Liver (tissue), 10 donors: ENCODE measurements at places on chromosomes 3 and 15. TPM values are rescaled to one million over a fixed set of nuclear protein-coding genes. Genes with fewer than 3 reads are reported as not detected.

- peaks cover 6% of the 10 kb centered on the region for H3K4me1 ChIP-seq
- no peak overlapping the region for H3K27ac ChIP-seq
- no peak for DNase-seq
- H3K27me3 ChIP-seq = no peaks in the 10 kb centered on the region
These were observed 419.7 kb downstream of the ZNF385D start for GRCh38 chr3:21331321-21331720.

DNA sequence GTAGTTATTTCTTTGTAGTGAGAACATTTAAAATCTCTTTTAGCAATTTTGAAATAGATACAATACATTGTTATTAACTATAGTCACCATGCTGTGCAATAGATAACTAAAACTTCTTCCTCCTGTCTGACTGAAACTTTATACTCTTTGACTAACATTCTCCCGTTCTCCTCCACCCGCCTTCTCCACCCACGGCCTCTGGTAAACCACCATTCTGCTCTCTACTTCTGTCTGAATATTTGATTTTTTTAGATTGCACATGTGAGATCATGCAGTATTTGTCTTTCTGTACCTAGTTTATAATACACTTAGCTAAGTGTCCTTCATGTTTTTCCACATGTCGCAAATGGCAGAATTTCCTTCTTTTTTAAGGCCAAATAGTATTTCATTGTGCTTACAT lies 72.8 kb upstream of the RBM5 start:
- no peak overlapping the region for H3K27ac ChIP-seq
- H3K27me3 ChIP-seq = no peaks in the 10 kb centered on the region
- peaks cover 3% of the 10 kb centered on the region for H3K36me3 ChIP-seq

GRCh38 chr3:54785976-54786375 lies 141.9 kb downstream of the LRTM1 start:
- peaks cover 4% of the 10 kb centered on the region for H3K27me3 ChIP-seq
- no peak for DNase-seq
- H3K4me1 ChIP-seq = no peaks in the 10 kb centered on the region
- H3K27ac ChIP-seq = no peak overlapping the region
- H3K4me3 ChIP-seq = no peak overlapping the region

GRCh38 chr3:132317229-132317948 lies at the start of gene ACP3:
Gene ACP3 (plus strand): TSS chr3:132317407. CDS start chr3:132317457, 50 bp downstream.
- no peak within 1 kb of the TSS for H3K4me3 ChIP-seq
- no peak within 1 kb of the TSS for H3K27ac ChIP-seq
- no peaks in the 10 kb centered on the region for H3K36me3 ChIP-seq
- H3K27me3 ChIP-seq = no peaks in the 10 kb centered on the region
- no peak for DNase-seq

GRCh38 chr3:29083676-29084075 lies 197.2 kb upstream of the RBMS3 start:
- H3K4me3 ChIP-seq = no peak overlapping the region
- H3K4me1 ChIP-seq = no peaks in the 10 kb centered on the region
- no peaks in the 10 kb centered on the region for H3K27me3 ChIP-seq

DNA sequence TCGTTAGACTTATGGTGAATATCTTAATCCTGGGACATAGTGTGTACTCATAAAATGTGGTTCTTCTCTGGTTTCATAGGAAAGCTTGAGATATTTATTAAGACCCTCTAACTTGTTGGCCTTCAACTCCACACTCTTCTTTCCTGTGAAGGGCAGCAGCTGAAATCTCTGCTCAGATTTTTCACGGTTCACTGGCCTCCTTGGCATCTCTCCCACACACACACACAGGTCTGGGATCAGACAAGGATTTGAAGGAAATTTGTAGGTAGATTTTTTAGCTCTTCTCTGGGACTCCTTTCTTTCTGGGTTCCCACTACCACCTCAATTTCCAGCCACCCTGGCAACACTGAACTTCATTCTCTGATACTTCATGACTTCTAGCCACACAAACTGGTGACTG lies 70.2 kb downstream of the MYRIP start:
- no peaks in the 10 kb centered on the region for H3K27me3 ChIP-seq
- H3K27ac ChIP-seq = no peak overlapping the region
- H3K4me3 ChIP-seq = no peak overlapping the region
- no peaks in the 10 kb centered on the region for H3K36me3 ChIP-seq
- DNase-seq = no peak

DNA sequence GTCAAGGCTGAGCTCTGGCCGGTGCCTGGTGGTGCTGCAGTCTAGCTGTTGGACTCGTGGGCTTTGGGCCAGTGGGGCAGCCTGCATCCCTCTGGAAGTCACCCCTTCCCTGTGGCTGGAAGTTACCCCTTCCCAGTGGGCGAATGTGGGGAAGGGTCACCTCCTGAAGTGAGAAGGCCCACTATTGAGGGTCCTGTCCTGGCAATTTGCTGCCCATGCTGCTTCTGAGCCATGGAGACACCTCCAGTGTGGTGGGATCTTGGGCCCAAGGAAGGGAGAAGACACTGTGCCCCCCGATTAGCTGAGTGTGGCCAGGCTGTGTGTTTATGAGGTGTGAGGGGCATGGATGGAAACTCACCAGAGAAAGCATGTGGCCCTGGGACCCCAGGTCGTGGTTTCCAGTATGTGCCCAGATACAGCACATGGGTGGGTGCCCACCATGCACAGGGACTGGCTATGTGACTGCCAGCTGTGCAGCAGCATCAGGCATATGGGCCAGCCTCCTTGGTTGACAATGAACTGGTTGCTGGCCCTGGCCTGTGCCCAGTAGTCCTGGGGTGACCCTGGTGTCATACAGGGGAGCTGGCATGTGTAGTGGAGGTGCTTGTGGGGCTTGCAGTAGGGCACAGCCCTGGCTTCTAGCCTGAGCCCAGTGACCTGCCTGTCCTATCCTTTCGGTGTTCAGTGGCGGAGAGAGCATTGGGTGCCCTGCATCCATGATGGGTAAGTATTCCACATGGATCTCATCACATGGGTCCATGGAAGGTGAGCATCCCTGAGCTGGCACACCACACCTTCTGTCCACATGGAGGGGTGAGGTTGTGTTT lies 221.2 kb downstream of the SNRPN start:
- H3K36me3 ChIP-seq = no peaks in the 10 kb centered on the region
- no peak overlapping the region for H3K4me3 ChIP-seq
- peak; percentile 27 for DNase-seq
- H3K27ac ChIP-seq = no peak overlapping the region

GRCh38 chr15:69145694-69146492 lies 14.5 kb upstream of the GLCE start:
- H3K27ac ChIP-seq = no peak overlapping the region
- H3K27me3 ChIP-seq = no peaks in the 10 kb centered on the region
- DNase-seq = no peak
- no peaks in the 10 kb centered on the region for H3K36me3 ChIP-seq
- H3K4me3 ChIP-seq = no peak overlapping the region
- no peaks in the 10 kb centered on the region for H3K4me1 ChIP-seq

GRCh38 chr3:55531321-55531720 lies 44.2 kb upstream of the WNT5A start:
- no peak overlapping the region for H3K27ac ChIP-seq
- H3K27me3 ChIP-seq = no peaks in the 10 kb centered on the region
- DNase-seq = no peak
- peaks cover 15% of the 10 kb centered on the region for H3K4me1 ChIP-seq

DNA sequence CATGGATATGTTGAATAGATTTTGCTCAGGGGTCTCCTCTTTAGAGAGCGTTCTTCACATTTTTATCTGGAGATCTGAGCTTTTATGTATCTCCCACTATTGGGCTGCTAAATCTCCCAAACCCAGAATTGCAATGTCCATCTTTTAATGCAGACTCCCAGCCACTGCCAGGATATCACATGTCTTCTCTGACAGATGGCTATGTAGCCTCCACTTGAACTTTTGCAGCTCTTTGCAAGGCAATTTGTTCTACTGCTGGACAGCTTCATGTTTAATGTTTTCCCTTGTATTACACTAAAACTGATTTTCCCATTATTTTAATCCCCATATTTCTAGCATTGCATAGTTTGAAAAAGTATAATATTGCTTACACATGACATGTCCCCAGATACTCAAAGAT lies 177.2 kb downstream of the LPP start:
- H3K27me3 ChIP-seq = no peaks in the 10 kb centered on the region
- H3K4me3 ChIP-seq = no peak overlapping the region
- peaks cover 2% of the 10 kb centered on the region for H3K4me1 ChIP-seq
- H3K27ac ChIP-seq = no peak overlapping the region
- DNase-seq = no peak

- no peaks in the 10 kb centered on the region for H3K27me3 ChIP-seq
- no peak overlapping the region for H3K4me3 ChIP-seq
- DNase-seq = no peak
These were observed 52.8 kb upstream of the CCNB2 start for GRCh38 chr15:59051873-59052861.

DNA sequence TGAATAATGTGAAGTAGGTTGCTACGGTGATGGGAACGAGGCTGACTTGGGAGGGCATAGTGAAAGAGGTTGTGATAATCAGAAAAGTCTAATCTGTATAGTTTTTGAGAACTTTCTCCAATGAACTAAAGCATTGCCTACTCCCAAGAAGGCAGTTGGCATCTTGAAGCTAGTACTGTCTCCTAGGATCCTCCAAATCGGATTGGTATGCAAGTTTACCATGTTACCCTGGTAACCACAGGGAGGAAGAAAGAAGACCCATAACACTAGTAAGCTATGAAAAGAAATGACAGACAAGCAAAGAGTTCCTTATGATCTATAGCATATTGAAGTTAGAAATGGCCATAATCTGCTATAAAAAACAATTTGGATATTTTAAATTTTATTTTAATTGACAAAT lies 127.2 kb upstream of the SYNPR start:
- H3K27me3 ChIP-seq = no peaks in the 10 kb centered on the region
- no peaks in the 10 kb centered on the region for H3K36me3 ChIP-seq
- no peak overlapping the region for H3K27ac ChIP-seq
- no peak for DNase-seq

The ARNT2 gene
- total RNA-seq = 0.92 TPM

The LTF gene
- total RNA-seq = 0.92 TPM

The HESX1 gene
- 0.17 TPM for total RNA-seq

The PROS1 gene
- total RNA-seq = 123 TPM
